ENCODE measurements at places on chromosomes 2 and 18.

DNA sequence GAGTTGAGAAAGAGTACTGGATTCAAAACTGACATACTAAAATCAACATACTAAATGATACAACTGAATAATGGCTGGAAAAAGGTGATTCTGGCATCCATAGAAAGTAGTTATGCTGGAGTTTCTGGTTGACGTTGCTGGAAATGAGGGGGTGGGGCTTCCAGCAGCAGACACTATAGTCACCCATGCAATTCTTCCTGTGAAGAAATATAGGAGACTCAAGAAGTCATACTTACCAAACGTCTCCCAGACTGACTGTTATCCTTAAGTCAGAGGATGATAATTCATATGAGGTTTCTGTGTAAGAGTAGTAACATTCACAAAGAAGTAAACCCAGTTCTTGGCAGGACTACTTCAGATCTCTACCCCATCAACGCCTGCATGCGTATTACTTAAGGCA lies 23.6 kb downstream of the DTNB start:
- DNase-seq = no peak

DNA sequence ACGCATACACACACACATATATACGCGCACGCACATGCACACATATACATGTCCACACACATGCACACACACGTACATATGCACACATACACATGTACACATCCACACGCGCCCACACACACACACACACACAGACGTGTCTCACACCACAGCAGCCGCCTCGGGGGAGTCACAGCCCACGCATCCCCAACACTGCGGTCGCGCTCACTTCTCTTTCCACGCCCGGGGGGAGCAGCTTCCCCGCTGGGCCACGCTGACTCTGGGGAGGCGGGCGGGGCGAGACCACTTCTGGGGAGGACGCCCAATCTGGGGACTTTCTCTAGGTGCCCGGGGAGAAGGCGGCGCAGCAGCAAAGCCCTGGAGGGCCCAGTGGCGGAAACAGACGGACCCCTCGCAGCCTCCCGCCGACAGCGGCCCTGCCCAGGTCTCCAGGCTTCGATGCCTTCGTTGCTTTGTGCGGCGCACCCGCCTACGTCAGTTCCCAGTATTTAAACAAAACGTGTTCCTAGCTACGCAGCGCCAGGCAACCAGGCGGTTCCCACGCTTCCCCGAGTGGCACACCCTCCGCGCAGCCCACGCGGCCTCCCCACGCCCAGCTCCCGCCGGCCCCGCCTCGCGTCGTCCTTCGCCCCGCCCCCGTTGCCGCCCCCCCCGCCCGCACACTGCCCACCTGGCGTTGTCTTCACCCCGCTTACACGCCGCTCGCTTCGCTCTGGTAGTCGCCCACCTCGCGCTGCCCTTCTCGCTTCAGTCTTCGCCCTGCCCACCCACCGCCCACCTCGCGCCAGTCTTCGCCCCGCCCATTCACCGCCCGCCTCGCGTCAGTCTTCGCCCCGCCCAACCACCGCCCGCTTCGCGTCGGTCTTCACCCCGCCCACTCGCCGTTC lies 810 bp upstream of the RBFA start:
- peak; percentile 88 for DNase-seq

- DNase-seq = no peak
These were observed 33.6 kb downstream of the TRIB2 start for GRCh38 chr2:12750166-12750905.

GRCh38 chr2:204538182-204539018 lies 6.9 kb upstream of the PARD3B start:
- no peak for DNase-seq

DNA sequence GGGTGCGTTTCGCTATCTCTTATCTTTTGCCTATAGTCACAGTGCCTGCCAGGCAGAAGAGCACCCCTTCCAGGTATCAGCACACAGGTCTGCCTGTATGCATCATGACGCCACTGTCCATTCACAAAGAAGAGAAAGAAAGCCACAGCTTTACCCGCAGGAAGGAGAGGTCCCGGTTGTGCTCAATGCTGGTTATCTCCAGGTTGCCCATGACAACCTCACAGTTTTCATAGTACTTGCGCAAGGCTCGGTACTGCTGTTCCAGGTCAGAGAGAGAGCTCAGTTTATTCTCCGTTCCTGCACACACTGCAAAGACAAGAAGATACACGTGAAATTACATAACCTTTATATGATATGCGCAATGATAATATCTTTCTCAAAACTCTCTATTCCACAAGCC lies 414.0 kb downstream of the ERBB4 start:
- no peak for DNase-seq

- no peak for DNase-seq
These were observed 57.5 kb downstream of the MYCN start for GRCh38 chr2:15997728-15998280.

GRCh38 chr2:237430861-237431260 lies 16.9 kb upstream of the COL6A3 start:
- no peak for DNase-seq

DNA sequence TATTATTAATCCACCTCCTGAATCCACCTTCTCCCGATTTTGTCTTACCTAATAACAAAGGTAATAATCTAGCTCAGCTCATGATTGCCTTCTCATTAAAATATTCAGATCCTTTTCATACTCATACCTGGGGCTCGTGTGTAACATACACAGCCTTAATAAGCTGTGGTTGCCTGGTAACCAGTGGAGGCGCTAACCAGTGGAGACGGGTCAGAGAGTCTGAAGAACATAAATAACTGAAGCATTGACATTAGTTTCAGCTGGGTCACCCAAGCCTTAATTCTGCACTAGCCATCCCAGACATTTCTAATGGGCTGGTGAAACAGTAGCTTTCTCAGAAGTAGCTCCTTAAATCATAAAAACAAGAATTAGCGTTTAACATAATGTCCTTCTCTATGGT lies 14.8 kb upstream of the DTNA start:
- DNase-seq = no peak

DNA sequence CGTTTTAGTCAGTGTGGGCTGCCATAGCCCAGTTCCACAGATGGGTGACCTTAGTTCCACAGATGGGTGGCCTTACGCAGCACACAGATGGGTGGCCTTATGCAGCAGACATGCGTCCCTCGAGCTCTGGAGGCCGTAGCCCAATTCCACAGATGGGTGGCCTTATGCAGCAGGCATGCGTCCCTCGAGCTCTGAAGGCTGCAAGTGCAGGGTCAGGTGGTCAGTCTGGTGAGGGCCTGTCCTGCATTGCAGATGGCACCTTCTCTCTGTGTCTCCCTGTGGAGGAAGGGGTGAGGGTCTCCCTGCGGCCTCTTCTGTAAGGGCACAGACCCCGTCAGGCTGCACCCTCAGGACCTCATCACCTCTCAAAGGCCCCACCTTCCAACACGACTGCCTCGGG lies 189.5 kb upstream of the TPO start:
- no peak for DNase-seq

DNA sequence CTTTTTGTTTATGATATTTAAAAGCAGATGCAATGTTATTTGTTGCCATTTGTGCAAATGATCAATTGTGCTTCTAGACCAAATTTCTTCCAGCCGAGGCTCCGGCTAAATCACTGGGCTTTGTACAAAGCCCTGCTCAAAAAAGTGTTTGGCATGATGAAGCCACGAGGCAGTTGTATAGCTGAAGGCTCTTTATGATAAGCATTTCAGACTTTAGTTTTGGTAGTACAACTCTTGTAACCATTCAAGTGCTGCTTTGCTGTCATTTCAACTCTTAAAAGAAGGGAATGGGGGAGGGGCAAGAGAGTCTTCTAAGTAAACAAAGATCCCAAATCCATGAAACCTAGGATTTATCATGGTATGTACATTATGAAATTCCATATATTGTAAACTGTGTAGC lies 3.3 kb upstream of the ZNF532 start:
- no peak for DNase-seq

- DNase-seq = no peak
These were observed 412.3 kb upstream of the RGPD4 start for GRCh38 chr2:107414376-107414775.

DNA sequence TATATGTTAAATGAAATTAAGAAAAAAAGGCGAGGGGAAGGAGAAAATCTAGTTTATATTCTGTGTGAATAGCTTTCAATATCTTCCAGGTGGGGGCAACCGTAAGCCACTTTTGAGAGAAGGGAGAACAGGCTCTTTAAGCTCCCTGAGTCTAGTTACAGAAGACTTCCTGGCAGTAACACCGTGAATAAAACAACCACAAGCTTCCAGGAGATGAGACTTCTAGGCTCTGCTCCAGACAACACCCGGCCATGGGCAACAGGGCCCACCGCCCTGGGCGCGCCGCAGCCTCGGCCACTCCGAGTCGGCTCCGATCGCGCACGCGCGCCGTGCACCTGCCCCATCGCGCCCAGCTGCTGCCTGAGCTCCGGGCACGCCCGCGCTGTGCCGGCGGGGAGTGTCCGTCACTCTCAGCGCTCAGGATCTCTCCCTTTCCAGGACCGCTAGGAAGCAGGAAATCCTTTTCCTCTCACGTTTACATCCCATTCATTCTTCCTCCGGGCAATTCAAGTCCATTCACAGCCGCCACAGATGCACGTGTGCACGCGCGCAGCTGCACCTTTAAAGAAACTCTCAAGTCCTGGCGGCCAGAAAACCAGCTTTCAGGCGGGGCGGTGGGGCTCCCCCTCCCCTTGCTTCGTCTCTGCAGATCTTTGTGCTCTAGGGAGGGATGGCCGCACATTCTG lies 19.4 kb upstream of the PAX3 start:
- peak; percentile 72 for DNase-seq

DNA sequence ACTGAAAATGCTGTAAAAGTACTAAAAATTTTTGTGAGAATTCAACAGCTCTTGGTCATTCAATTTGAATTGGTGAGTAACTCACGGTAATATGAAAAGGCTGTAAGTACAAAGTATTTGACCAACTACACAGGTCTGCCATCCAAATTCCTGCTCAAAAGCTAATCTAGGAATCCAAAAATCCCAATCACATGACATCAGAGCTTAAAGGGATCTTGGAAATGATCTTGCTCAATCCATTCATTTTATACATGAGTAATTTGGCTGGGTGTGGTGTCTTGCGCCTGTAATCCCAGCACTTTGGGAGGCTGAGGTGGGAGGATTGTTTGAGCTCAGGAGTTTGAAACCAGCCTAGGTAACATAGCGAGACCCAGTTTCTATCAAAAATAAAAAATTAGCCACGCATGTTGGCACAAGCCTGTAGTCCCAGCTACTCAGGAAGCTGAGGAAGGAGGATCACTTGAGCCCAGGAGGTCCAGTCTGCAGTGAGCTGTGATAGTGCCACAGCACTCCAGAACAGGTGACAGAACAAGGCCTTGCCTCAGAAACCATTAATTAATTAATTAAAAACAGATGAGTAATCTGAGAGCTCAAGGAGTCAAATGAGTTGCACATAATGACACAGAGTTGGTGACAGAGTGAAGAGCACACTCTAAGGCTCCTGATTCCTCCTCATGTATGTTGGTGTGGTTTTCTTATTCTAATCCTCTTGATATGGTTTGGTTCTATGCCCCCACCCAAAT lies 19.8 kb downstream of the SPIRE1 start:
- no peak for DNase-seq

- no peak for DNase-seq
These were observed 308.9 kb downstream of the RND3 start for GRCh38 chr2:150178591-150178990.

DNA sequence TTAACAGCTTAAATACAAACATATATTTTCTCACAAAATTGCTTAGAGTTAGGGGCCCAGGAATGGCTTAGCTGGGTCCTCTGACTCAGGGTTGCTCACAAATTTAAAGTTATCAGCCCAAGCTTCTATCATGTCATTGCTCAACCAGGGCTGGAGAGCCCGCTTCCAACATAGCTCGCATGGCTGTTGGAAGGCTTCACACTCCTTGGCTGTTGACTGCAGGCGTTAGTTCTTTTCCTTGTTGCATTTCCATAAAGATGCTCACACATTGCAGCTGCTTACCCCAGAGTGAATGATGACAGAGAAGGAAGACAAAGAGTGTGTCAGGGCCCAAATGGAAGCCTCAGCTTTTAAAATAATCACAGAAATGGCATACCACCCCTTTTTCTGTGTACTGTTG lies 62.9 kb upstream of the TFPI start:
- DNase-seq = no peak

DNA sequence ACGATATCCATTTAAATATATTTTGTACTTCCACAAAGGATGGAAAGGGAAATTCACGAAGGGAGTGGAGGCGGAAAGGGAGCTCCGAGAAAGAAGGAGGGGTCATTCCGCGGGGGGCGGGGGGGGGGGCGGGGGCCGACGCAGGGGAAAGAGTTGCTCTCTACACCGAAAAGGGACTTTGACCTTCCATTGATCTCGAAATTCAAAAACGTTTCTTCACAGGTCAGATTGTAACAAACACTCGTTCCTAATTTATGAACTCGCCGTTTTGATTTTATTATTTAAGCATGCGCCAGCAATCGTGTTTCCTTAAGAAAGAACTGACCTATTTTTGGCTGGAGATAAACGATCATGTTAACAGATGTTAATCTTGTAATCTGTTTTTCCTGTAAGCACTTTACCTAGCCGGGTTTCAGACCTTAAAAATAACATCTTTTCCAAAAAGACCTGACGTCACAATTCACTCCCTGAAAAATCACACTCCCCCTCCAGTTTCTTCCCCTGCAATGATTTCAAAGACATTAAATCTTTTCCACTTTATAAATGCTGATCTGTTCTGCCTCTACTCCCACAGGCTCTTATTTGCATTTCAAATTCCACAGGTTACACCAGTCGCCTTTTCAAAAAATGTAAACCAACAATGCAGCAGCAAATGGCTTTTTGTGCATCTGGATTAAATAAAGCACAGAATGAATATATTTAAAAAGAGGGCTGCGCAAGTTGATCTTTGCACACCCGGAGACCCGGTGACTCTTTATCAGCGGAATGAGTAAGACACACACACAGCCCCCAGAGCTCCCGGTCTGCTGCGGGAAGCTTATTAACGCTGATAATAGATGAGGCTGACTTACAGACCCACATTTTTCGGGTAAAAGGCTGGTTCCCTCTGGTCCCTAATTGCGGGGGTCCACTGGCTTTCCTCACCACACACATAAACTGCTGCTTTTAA lies 1.6 kb downstream of the ZNF516 start:
- peak; percentile 76 for DNase-seq

- peak; percentile 94 for DNase-seq
These were observed 83.7 kb downstream of the SDC1 start for GRCh38 chr2:20141056-20141762.

DNA sequence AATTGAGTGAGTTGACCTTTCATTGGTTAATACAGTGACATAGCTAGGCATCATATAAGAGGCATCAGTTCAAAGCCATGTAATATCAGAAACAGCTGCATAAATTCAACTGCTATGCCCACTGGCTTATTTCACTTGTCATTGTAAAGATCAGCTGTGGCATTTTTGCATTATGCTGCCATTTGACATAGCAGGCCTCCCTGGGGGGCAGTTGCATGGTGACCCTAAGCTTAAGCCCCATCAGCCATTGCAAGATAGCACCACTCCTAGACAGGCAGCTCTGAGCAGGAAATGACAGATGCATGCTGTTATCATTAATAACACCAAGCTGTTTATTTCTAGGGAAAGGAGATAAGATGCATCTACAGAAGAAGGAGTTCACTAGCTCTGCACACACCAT lies 233.4 kb upstream of the CNTNAP5 start:
- no peak for DNase-seq

Data from RKO (cell line).